Stimulated activated CD4-positive, alpha-beta T cell treated with anti-CD3 and anti-CD28 coated beads, Interleukin-1b, Interleukin-23, amount 100 ng/mL, for 48 hours (primary cell): ENCODE measurements at places on chromosomes 5 and 9.

DNA sequence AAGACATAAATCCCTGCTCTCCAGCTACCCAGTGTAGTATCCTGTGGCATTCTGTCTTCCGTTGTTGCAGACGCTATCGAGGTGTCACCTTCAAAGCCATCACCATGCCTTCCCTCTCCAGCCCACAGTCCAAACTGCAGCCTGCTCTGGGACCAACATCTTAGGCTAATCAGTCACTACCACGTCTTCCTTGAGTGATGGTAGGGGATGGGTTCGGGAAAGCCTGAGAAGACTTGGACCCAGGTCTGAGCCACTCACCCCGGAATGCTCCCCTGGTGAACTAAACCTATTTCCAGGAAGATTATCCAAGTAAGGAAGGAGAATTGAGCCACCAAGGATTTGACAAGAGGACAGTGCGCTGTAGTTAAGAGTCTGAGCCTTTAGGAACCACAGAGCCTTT, 52.9 kb upstream of the IRX1 start:
- no peak for DNase-seq

- DNase-seq, result no peak
Observed at GRCh38 chr9:135770203-135770535, 68.2 kb downstream of the KCNT1 start.

GRCh38 chr9:136535070-136535469, 10.8 kb downstream of the NOTCH1 start:
- no peak for DNase-seq

GRCh38 chr9:129889941-129890717, 54.9 kb downstream of the USP20 start:
- DNase-seq, result peak; percentile 86

GRCh38 chr5:142959683-142960657, 189.8 kb downstream of the ARHGAP26 start:
- DNase-seq, result no peak

GRCh38 chr5:141913560-141914198, 10.0 kb upstream of the DELE1 start:
- no peak for DNase-seq

DNA sequence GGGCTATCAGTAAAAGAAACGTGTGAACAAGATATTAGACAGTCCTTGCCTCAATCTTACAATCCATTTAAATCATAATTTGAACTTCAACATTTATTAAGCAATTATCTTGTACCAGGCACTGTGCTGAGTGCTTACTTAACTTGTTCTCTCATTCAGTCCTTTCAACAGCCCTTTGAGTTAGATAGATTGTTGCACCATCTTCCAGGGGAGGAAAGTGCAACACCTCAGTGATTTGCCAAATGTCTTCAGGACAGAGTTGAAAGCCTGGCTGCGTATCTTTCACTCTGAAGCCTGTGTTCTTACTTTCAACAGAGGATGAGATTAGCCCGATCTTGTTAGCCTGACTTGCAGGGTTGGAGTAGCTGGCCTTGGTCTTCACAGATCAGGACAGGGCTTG, 34.2 kb upstream of the SUB1 start:
- no peak for DNase-seq

- DNase-seq, result no peak
Observed at GRCh38 chr9:7560669-7561305, 238.8 kb downstream of the DMAC1 start.

GRCh38 chr5:133469846-133470245, 142.5 kb downstream of the FSTL4 start:
- no peak for DNase-seq

- no peak for DNase-seq
Observed at GRCh38 chr5:124395287-124395686, 351.2 kb downstream of the ZNF608 start.

- no peak for DNase-seq
Observed at GRCh38 chr9:6897898-6898302, 140.1 kb downstream of the KDM4C start.

- DNase-seq, result no peak
Observed at GRCh38 chr5:149370878-149371277, 8.2 kb downstream of the IL17B start.

DNA sequence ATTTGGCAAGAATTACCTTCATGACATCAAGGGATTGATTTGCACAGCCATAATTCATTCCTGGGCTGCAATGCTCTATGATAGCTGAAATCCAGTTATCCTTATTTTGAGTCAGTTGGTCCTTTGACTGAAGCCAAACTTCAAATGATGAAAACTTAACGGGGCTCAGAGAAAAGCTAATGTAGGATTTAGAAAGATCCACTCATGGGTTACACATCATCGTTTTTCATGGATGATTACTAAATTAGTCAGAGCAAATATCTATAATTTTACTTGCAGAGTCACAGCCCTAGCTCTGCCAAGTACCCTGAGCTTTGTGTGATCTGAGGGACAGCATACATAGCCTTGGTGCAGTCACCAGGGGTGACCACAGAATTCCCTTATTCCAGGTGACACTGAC, 27.3 kb upstream of the MUSK start:
- DNase-seq, result no peak

DNA sequence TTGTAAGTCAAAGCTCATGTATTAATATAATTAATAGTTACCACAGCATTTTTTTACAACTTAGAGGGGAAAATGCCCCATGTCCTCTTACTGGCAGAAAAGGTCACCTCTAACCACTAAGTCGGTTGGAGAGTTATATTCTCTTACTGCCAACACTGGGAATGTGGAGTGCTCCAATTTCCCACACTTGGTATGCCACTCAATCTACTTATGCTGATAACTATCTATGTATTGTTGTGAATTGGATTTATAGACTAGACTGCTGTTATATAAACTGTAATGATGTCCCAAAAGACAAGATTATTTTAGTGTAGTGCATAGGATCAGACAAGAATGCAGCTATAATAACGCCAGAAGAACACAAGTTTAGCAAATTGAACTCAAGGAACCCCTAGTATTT, 2385.2 kb upstream of the C9orf72 start:
- no peak for DNase-seq

DNA sequence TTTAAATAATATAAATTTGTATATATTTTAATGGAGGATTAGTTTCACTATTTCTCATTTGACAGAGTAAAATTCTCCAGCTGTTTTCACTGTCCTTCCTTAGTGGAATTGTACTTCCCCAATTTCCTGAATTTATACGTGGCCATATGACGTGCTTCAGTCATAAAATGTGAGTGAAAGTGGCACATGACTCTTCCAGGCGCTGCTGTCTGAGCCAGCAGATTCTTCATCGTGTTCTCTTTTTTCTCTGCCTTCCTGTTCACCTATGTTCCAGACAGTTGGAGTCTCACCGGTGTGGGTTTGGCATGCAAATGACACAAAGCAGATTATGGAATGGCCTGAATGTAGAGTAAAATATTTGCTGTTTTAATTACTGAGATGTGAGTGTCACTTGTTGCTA, 684.1 kb downstream of the SEMA5A start:
- DNase-seq, result no peak

DNA sequence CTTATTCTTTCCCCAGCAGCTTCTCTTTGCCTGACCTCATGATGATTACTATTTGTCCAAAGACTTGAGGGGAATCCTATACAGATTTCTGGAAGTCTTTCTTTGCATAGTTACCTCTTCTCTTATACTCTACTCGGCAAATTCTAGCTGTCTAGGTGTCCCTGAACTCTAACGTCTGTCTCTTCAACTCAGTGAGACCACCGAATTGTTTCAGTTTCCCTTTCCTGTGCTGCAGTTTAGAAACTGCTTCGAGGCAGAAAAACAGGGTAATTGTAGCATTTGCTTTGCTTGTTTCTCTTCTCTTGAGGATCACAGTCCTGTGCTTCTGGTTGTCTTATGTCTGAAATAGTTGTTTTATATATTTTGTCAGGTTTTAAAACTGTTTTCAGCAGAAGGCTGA, 14.8 kb downstream of the LVRN start:
- DNase-seq, result no peak

- DNase-seq, result no peak
Observed at GRCh38 chr9:133538851-133539833, 4.6 kb downstream of the ADAMTSL2 start.

GRCh38 chr9:97271292-97271691, 36.2 kb upstream of the CCDC180 start:
- no peak for DNase-seq

DNA sequence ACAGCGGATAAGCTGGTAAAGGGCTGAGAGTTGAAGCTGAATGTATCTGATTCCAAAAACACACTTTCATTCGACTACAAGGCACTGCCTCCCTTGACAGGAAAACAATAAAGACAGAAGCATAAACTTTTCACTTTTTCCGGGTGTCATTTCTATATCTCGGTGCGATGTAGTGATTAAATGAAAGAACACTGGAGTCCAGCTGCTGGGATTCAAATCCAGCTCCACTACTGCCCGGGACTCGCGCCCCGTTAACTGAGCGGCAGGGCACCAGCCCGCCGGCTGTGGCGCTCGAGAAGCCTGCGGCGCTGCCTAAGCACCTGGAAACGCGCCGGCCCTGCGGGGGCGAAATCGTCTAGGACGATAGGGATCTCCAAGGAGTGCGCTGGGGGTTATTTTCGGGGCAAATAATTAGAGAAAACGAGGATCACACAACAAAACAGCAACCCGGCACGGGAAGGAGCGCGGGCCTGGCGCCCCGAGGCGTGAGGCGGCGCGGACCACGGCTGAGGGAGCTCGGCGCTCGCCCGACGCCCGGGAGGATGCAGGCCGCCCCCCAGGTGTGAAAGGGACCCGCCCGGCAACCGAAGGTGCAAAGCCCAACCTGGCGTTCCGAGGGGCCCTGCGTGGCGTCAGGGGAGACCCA, 837 bp downstream of the UIMC1 start:
- peak; percentile 70 for DNase-seq

GRCh38 chr5:179763215-179763945, 30.4 kb upstream of the LTC4S start:
- DNase-seq, result peak; percentile 25

- no peak for DNase-seq
Observed at GRCh38 chr5:41071975-41072374, 833 bp upstream of the MROH2B start.

GRCh38 chr9:35814106-35814840, 569 bp downstream of the HINT2 start:
- peak; percentile 33 for DNase-seq

- no peak for DNase-seq
Observed at GRCh38 chr9:107639426-107639825, 149.9 kb upstream of the KLF4 start.

- DNase-seq, result no peak
Observed at GRCh38 chr5:118578093-118578492, 410.3 kb downstream of the DTWD2 start.

GRCh38 chr9:117714282-117714681, 10.1 kb downstream of the TLR4 start:
- DNase-seq, result no peak

- no peak for DNase-seq
Observed at GRCh38 chr9:29212397-29213387, 1639.4 kb upstream of the C9orf72 start.

DNA sequence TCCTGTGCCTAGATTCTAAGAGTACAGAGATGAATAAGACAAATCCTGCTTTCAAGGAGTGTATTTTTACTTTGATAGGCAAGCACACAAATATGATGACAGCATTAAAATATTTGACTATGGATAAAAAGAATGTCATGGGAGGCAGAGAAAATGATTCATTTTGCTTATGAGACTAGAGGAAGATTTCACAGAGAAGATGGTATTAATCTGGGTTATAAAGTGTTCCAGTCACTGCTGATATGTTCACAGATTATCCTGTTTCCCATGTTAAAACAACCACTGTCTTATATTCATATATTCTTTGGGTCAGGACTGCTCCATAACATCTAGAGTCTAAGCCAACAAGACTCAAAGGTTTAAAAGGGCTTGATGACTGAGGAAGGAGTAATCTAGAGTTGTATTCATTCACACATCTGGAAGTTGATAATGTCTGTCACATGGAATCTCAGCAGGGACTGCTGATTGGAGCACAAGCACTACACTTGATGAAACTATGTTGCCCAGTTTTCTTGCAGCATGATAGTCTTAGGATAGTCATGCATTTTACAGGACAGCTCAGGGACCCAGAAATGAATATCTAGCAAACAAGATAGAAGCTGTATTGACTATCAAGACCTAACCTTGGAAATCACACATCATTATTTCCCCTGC, 79.3 kb downstream of the STARD4 start:
- DNase-seq, result no peak

- no peak for DNase-seq
Observed at GRCh38 chr5:68033961-68034571, 181.5 kb upstream of the PIK3R1 start.

- no peak for DNase-seq
Observed at GRCh38 chr5:33319151-33319550, 121.6 kb upstream of the TARS1 start.

- no peak for DNase-seq
Observed at GRCh38 chr5:2124434-2125170, 241.9 kb upstream of the IRX4 start.

DNA sequence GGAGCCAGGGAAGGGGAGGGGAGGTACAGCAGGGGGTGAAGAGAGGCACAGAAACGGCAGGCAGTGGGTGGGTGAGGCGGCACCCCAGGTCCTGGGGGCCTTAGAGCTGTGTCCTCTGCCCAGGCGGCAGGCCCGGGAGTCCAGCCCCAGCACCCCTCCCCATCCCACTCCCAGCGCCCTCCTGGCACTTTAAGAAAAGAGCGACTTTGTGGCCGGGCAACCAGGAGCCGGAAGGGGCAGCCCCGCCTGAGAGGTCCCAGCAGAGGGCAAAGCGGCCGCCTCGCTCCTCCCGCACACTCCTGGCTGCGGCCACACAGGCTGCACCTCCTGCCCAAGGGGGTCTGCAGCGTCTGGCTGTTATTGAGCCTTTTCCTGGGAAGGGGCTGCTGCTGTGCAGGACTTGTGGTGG, 42.6 kb downstream of the NACC2 start:
- no peak for DNase-seq

DNA sequence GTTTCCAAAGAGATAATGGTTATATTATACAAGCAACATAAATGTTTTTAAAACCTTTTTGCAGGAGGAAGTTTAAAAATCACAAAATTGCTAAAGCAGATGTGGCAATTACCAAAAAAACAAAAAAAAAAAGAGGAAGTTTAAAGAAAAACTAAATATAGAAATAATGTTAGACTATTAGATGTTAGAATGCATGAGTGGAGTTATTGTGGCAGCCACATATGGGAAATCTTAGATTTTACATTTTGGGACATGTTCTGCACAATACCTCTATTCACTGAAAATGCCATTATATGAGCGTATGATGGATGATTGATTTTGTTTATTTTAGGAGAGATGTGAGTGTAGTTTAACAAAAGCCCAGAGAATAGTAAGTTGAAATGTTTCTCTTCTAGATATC, 31.2 kb upstream of the DTWD2 start:
- no peak for DNase-seq

- DNase-seq, result no peak
Observed at GRCh38 chr9:136297016-136297691, 6.7 kb downstream of the CCDC187 start.

GRCh38 chr5:150529555-150529954, 21.6 kb downstream of the NDST1 start:
- no peak for DNase-seq

GRCh38 chr5:87121304-87122150, 146.2 kb upstream of the RASA1 start:
- peak; percentile 45 for DNase-seq

DNA sequence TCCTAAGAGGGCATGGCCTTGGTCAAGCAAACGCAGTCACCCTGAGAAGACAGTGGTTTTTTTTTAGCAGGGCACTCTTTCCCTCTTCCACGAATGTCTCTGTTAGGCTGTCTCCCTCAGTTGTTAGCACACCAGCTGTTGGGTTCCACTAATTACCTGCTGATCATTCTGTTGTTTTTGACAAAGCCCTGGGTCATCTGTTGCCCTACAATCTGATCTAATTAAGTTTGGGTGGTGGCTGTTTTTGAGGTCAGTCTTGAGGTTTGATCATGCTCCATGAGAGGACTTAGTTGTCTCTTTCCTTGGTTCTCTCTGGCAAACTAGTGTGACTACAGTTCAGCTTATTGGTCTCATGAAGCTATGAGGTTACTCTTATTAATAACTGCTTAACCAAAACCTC, 5.0 kb upstream of the PTPDC1 start:
- no peak for DNase-seq
